ENCODE measurements at places on chromosomes 16 and 17.

GRCh38 chr17:77571155-77571981, 387.1 kb upstream of the TNRC6C start:
- peak; percentile 34 for DNase-seq

GRCh38 chr17:630801-631200, 83.8 kb downstream of the VPS53 start:
- no peak for DNase-seq

GRCh38 chr17:48037838-48038323, 284 bp upstream of the COPZ2 start:
- DNase-seq = no peak

GRCh38 chr17:46952115-46952514, 26.9 kb downstream of the RPRML start:
- no peak for DNase-seq

GRCh38 chr16:52101246-52101645, 445.7 kb downstream of the TOX3 start:
- DNase-seq = no peak

DNA sequence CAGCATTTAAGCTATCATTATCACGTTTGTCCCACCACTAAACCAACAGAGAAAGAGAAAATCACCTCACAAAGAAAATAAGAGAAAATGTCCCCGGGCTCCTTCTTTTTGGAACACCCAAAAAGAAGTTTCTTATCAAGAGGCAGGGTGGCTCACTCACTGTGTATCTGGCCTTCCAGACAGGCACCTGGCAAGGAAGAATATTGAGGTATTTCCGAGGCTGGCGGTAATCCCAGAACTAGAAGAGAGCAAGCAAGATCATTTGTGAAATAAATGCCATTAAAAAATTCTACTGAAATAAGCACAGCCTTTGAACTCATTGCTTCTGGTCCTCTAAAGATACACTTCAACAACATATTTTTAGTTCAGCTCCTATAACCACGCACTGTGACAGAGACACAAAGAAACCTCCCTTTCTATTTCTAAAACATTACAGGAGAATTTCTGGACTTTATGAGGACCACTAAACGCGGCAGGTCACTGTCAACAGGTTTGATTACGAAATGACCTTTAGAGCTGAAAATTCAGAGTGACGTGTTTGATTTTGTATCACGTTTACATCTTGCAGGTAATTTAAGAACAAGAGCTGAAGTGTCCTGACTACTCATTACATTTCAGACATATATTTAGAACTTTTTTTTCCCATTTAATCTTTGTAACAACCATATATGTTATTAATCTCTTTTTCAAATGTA, 61.0 kb downstream of the WDR59 start:
- DNase-seq = no peak

DNA sequence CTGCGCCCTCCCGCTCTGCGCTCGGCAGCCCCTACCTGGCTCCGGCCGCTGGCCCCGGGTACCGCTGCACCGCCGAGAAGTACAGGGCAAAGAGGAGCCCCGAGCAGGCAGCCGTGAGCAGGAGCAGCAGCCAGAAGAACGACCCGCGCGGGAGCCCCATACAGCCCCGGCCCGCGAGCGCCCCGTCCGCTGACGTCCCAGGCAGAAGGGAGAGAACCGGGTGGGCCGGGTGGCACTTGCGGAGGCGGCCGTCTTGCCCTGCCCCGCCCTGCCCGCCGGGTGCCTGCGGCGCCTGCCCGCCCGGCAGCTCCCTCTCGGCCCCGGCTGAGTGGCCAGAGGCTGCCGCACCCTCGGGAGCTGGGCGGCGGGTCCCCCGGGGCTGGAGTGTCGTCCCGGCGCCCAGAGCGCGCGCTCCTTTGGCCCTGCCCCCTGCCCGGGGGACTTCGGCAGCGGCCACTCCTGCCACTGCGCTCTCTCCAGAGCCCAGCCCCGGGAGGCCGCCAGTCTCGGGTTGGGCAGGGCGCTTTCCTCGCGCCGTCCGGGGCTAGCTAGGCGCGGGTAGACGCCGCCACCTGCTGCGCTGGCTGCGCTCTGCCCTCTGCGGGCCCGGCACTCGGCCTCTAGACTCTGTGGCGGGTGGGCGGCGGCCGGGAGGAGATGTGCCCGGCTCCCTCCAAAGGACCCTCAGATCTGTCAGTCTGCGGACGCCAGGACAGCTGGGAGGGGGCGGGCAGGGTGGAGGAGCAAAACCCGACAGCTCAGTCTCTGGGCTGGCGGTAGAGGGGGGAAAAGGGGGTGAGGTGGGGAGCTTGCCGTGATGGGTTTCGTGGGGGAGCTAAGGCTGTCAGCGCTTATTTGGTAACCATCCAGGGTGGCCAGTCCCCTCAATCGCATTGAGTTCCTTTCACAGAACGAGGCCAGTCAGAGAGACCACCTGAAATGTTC, at the start of gene ST6GALNAC2:
Gene ST6GALNAC2, minus strand, starts transcription at position 212 of the 945 bp plus-strand sequence. Its CDS starts 52 bp downstream, at position 160.
- no peak for DNase-seq

DNA sequence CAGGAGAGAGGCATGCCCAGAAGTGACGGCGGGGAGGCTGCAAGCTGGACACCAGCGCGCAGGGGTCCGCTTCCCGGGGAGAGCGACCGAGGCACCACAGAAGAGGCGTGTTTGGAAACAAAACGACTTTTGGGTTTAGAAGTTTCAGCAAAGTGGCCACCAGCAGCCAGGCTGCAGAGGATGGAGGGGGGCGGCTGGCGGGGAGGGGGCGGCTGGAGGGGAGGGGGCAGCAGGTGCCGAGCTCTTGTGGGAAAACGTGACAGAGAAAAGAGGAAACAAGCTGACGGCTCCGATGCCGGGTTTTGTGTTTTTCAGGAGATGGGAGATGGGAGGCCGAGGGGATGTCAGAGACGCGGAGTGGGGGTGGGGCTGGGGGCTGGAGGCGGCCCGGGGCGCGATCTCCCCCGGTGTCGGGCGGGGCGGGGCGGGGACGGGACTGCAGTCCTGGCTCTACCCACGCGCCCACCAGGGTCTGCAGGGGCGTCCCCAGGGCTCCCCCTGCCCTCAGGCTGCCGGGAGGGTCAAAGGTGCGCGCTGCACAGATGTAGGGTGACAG, 32.1 kb upstream of the RPH3AL start:
- no peak for DNase-seq

DNA sequence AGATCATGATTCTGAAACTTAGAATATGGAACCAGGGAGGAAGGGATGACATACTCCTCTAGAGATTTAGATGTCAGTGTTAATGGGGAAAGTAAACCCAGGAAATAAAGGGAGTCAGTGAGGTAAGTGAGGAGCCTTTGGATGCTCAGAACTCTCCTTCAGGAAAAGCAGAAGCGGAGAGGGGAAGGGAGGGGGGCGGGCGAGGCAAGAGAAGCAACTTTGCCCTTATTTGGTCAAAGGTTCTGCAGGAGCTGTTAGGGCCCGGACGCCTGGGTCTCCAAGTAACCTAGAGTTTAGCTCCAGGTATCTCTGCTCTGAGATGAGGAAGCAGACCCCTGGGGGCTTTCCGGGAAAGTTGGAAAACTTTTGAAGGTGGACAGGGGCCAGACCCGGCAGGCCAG, 1.3 kb downstream of the PFN1 start:
- DNase-seq = no peak

DNA sequence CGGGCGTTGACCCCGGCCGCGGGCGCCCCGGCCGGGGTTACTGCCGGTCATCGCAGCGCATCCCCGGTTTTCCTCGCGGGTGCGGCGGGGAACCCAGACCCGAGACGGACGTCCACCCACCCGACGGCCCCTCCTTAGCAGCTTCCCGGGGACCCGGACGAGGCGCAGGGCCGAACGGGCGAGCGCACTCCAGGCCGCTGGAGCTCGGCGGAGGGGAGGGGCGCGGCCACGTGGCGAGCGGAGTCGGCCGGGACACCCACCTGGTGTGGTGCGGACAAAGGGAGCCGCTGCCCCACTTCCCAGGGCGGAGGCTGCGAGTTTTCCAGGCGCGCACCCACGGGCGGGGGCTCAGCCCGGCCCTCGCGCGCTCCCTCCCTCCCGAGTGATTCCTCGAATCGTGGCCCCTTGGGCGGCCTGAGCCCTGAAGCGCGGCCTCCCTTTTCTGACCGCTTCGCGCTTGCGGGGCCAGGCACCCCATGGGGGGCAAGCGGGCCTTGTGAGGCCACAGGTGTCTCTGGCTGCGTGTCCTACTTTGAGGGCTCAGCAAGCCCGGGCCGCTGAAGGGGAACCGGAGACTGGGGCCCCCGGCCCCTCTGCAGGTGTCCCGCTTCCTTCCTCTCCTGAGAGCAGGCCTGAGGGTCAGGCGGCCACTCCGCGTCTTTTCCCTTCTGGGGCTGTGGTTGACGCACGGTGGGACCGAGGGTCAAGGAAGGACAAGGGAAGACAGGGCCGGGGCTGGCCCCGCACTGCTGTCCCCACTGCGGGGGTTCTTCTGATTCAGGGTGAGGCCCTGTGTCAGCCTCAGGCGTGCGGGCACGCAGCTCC, 1.1 kb upstream of the FASN start:
- DNase-seq = no peak

DNA sequence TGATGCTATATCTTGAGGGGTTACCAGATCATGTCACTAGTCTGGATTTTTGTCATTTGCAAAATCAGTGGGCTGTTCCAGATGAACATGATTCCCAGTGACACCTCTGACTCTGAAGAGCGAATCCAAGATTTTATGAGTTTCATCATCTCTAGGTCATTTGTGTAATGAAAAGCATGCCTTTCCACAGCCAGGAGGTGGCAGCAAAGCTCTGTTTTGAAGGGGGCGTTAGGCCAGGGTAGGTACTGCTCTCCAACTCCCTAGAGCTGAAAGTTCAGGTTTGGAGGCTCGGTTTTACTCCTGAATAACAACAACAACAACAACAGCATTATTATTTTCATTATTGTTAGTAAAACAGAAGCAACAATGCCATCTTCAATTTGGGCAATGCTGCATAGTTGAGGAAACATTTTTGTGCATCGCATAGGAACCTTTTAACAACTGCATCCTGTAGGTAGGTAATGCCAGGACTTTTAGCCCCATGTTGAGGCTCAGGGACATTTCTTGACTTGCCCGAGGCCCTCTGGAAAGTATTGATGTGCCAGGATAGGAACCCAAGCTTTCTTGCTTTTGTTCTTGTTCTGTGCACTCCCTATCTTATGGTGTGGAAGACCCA, 77.0 kb downstream of the MYH13 start:
- peak; percentile 14 for DNase-seq

GRCh38 chr17:38583176-38583575, 22.6 kb downstream of the SRCIN1 start:
- no peak for DNase-seq

DNA sequence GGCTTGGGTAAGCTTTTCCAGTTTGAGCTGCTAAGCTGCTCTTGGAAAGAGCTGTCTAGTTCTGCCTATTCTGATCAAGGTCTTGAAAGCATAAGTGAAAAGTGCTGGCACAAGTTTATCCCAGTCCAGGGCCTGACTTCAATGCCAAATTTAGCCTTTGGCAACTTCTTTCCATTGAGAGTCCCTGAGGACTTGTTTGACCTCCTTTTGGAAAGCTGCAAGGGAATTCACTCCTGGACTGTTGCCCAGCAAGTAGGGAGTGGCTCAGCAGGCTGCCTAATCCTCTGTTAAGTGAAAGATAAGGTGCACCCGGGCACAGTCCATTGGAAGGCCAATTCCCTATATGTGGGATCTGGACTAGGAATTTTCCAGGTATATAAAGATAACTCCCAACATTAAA, 16.0 kb upstream of the TANC2 start:
- DNase-seq = no peak
